OCI-M1 (cell line): ENCODE measurements at places on chromosomes 2 and 18.
A peak's percentile ranks its signal among the peaks of the same experiment; 100 is the strongest.

DNA sequence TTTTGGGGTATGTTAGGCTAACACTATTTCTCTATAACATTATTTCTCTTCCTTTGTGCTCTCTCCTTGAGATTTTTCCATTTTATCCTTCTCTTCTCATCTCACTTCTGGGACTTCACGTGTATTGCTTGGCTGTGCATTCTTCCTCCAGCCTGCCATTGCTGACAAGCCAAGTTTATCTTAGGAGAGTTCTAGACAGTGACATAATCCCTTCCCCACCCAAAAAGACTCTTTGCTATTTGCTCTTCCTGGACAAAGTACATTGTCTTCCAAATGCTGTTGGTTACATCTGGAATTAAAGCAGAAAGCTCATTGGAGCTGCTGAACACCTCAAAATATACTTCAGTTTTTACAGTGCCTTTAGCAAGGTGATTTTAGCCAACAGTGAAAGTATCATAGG, 8.9 kb downstream of the TSPYL6 start:
- no peak for DNase-seq

DNA sequence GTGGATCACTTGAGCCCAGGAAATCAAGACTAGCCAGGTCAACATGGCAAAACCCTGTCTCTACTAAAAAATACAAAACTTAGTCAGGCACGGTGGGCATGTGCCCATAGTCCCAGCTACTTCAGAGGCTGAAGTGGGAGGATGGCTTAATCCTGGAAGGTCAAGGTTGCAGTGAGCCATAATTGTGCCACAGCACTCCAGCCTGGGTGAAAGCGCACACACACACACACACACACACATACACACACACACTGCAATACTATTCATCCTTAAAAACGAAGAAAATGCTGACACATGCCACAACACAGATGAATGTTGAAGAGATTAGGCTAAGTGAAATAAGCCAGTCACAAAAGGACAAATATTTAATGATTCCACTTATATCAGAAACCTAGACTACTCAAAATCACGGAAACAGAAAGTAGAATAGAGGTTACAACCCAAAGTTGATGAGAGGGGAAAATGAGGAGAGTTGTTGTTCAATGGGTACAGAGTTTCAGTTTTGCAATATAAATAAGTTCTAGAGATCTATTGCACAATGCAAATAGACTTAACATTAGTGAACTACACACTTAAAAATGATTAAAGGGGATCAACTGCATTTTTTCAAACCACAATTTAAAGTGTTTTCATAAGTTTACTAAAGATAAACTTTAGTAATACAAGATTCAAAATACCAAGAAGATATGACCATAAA, 114.5 kb downstream of the USP34 start:
- peak; percentile 38 for DNase-seq

GRCh38 chr18:62324917-62325805, at the start of gene TNFRSF11A:
TNFRSF11A (plus strand) TSS chr18:62325310; CDS start chr18:62325353, 43 bp downstream.
- DNase-seq = peak; percentile 44

- DNase-seq = no peak
Observed at GRCh38 chr2:69195706-69196105, 182.7 kb downstream of the ANTXR1 start.

DNA sequence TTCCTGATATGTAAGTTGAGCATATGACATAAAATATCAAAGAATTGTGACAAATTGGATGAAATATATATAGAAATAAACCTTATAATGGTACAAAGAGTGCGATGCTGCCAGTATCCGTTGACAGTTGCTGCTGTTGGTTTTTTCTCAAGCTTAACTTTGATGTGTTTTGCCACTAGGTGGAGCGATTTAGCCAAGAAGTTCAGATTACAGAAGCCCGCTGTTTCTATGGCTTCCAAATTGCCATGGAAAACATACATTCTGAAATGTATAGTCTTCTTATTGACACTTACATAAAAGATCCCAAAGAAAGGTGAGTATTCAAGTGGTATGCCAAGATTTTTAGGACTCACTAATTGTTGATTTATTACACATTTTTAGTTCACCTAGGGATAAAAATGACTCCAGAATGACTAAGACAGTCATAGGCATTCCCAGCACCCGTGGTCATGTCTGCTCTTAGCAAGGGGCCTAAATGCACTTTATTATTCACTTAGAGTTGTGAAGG, 2.1 kb downstream of the RRM2 start:
- DNase-seq = peak; percentile 79
